Activated CD4-positive, alpha-beta T cell treated with anti-CD3 and anti-CD28 coated beads, Interleukin-2, amount 10 ng/mL, durations not matched to agents 24 days and 14 days (primary cell): ENCODE measurements at places on chromosomes 16 and 17. TPM values are rescaled to one million over a fixed set of nuclear protein-coding genes. Genes with fewer than 3 reads are reported as not detected.

DNA sequence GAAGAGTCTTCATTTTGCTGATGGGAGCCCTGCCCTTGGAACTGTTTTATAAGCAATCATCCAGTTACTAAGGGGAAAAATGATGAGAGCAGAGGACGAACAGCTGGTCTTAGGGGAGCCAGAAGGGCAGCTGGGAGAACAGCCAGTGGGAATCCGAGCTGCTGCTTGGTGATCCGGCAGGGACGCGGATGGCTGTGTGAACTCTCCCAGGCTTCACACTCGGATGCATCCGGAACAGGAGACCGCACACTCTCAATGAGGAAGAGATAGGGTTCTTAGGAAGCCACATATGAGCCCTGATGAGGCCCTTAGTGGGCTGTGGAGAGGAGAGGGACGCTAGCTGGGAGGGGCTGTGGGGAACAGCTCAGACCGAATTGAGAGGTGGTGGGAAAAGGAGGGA is 5.0 kb upstream of the CACNG5 start:
- H3K27me3 ChIP-seq, result peaks cover 62% of the 10 kb centered on the region
- H3K27ac ChIP-seq, result no peak overlapping the region
- H3K4me1 ChIP-seq, result peaks cover 4% of the 10 kb centered on the region
- H3K36me3 ChIP-seq, result no peaks in the 10 kb centered on the region
- DNase-seq, result no peak

- H3K27me3 ChIP-seq, result no peaks in the 10 kb centered on the region
- H3K36me3 ChIP-seq, result peaks cover 10% of the 10 kb centered on the region
- peaks cover 20% of the 10 kb centered on the region for H3K4me1 ChIP-seq
- no peak overlapping the region for H3K27ac ChIP-seq
Observed at GRCh38 chr17:78375401-78376151, 2.9 kb upstream of the PGS1 start.

The PLK1 gene
- 45.7 and 51.7 TPM in 2 replicates for total RNA-seq

The TPPP3 gene
- total RNA-seq, result not detected in 2 replicates

The ARL5C gene
- not detected in 2 replicates for total RNA-seq

DNA sequence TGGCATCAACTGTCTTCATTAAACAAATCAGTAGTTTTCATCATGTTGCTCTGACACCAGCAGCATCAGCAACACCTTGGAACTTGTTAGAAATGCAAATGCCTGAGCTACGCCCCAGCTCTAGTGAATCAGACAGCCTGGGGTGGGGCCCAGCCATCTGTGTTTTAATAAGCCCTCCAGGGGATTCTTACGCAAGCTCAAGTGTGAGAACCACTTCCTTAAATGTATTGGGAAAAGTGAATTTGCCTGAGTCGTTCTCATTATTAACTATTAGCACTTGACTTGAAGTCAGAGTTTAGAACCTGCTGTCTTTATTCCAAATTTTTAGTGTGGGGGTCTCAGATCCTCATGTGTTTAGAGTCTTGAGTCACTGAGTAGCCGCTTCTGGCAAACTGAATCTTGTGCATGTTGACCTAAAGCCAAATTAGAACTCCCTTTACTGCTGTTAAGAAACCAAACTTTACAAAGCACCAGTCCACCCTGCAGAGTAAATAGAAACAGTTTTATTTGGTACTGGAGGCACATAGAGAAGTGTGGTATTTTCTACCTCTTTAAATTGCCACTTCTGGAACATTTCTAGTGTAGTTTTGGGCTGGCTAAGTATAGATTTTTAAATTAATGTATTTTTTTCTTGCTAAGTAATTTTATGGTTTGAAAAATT is 137.4 kb upstream of the COX10 start:
- H3K4me3 ChIP-seq, result no peak overlapping the region
- no peaks in the 10 kb centered on the region for H3K27me3 ChIP-seq
- peaks cover 14% of the 10 kb centered on the region for H3K36me3 ChIP-seq
- H3K27ac ChIP-seq, result no peak overlapping the region
- peaks cover 2% of the 10 kb centered on the region for H3K4me1 ChIP-seq

DNA sequence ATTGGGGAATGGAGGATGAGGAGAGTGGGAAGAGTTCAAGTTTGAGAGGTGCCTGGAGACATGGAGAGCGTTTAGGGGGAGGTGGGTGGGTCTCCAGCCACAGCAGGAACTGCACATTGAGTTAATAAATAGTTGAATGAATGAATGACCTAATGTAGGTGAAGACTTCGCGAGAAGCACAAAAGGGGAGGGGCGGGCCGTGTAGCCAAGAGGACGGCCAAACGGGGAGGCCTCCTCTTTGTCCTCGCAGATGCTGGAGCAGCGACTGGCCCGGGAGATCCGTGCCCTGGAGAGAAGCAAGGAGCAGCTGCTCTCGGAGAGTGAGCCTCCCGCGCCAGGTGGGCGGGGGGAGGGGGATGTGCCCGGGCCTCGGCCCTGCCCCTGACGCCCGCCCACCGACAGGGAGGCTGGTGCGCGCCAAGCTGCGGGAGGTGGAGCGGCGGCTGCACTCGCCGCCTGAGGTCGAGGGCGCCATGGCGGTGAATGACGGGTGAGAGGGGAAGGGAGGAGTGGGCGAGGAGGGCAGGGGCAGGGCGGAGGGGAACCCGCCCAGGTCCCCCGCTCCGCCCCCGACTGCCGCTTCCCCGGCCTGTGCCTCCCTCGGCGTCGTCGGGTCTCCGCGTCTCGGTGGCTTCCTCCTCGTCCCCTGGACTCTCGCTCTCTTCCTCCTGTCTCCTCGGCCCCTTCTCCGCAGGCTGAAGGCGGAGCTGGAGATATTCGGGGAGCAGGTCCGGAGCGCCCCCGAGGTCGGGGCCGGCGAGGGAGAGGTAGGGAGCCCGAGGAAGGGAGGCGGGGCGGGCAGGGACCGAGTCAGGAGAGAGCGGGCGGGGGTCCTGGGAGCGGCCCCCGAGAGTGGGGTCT is 12.9 kb downstream of the SYCE1L start:
- H3K4me1 ChIP-seq, result peaks cover 14% of the 10 kb centered on the region
- H3K27ac ChIP-seq, result peak overlapping the region; percentile 85
- DNase-seq, result peak; percentile 92

GRCh38 chr16:1572673-1573072 is 39.2 kb downstream of the IFT140 start:
- DNase-seq, result no peak
- H3K4me3 ChIP-seq, result no peak overlapping the region
- no peak overlapping the region for H3K27ac ChIP-seq
- H3K4me1 ChIP-seq, result peaks cover 4% of the 10 kb centered on the region
- H3K27me3 ChIP-seq, result no peaks in the 10 kb centered on the region

DNA sequence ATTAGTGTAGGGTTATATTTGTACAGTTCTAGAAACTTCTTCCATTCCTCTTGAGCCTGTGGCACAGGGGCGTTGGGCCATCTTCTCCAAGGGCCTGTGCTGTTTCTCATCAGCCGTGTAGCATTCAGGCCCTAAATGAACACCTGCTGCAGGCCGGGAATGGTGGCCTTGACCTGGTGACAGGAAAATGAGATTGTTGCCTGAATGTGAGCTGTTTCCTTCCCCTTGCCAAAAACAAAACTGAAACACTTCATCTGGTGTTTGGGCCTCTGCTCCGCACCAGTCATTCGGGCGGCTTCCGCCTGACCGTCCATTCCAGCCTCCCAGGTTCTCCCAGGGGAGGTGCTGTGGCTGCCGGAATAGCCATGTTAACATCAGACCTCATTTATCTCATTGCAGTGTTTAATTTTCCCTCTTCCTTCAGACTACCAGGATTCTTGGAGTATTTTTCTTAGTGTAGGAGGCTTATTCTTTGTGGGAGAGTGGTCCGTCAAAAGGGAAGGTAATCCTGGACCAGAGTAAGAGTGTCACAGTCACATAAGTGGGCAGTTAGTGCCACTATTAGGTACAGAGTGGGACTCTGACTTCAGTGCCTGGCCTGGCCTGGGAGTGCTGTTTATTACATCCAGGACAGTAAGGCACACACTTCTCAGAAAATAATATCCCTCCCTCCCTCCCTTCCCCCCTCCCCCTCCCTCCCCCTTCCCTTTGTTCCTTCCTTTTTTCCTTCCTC is 61.9 kb downstream of the WWP2 start:
- no peaks in the 10 kb centered on the region for H3K27me3 ChIP-seq
- no peak overlapping the region for H3K4me3 ChIP-seq
- H3K27ac ChIP-seq, result peak overlapping the region; percentile 5
- DNase-seq, result no peak
- H3K36me3 ChIP-seq, result peaks cover 22% of the 10 kb centered on the region
- peaks cover 7% of the 10 kb centered on the region for H3K4me1 ChIP-seq

The RNF112 gene
- 0.40 TPM in 1 of 2 replicates, not detected in the other for total RNA-seq

The KCNG4 gene
- total RNA-seq, result not detected in 2 replicates

GRCh38 chr17:79650283-79650682 is 39.4 kb upstream of the RBFOX3 start:
- H3K4me3 ChIP-seq, result no peak overlapping the region
- DNase-seq, result no peak
- no peaks in the 10 kb centered on the region for H3K36me3 ChIP-seq

- H3K4me1 ChIP-seq, result peaks cover 5% of the 10 kb centered on the region
- DNase-seq, result no peak
- H3K27ac ChIP-seq, result no peak overlapping the region
- peaks cover 50% of the 10 kb centered on the region for H3K27me3 ChIP-seq
- no peaks in the 10 kb centered on the region for H3K36me3 ChIP-seq
- H3K4me3 ChIP-seq, result no peak overlapping the region
Observed at GRCh38 chr17:48681609-48682008, 40.7 kb downstream of the PRAC1 start.

The ITGAL gene
- total RNA-seq, result 264 and 267 TPM in 2 replicates

DNA sequence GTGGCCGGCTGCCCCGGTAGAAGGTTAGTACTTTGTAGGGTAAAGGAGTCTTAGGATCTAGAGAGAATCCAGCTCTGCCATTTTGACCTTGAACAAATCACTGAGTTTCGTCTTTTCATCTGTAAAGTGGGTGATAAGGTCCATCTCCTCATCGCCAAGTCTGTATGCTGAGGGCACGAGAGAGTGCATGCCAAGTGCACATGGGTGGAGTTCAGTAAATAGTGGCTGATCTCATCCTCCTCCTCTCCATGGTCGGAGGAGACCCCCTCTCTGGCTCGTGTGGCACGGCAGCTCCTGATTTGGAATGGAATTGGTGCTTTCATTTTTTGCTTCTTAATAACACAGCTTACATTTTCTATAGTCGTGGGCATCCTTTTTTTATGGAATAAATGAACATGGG is 30.7 kb downstream of the MYH3 start:
- peaks cover 4% of the 10 kb centered on the region for H3K4me1 ChIP-seq
- no peak overlapping the region for H3K27ac ChIP-seq
- DNase-seq, result no peak
- no peak overlapping the region for H3K4me3 ChIP-seq

- peaks cover 18% of the 10 kb centered on the region for H3K36me3 ChIP-seq
- H3K27ac ChIP-seq, result no peak overlapping the region
- peaks cover 9% of the 10 kb centered on the region for H3K4me1 ChIP-seq
- H3K27me3 ChIP-seq, result no peaks in the 10 kb centered on the region
- H3K4me3 ChIP-seq, result no peak overlapping the region
Observed at GRCh38 chr16:47644166-47644565, 183.0 kb downstream of the PHKB start.

GRCh38 chr16:28110479-28110878 is 47.0 kb upstream of the GSG1L start:
- H3K36me3 ChIP-seq, result peaks cover 76% of the 10 kb centered on the region
- H3K27ac ChIP-seq, result no peak overlapping the region
- no peak for DNase-seq

GRCh38 chr17:79508291-79508716 is 102.5 kb downstream of the RBFOX3 start:
- no peak overlapping the region for H3K4me3 ChIP-seq
- no peaks in the 10 kb centered on the region for H3K27me3 ChIP-seq
- DNase-seq, result no peak
- H3K36me3 ChIP-seq, result no peaks in the 10 kb centered on the region
- no peak overlapping the region for H3K27ac ChIP-seq

DNA sequence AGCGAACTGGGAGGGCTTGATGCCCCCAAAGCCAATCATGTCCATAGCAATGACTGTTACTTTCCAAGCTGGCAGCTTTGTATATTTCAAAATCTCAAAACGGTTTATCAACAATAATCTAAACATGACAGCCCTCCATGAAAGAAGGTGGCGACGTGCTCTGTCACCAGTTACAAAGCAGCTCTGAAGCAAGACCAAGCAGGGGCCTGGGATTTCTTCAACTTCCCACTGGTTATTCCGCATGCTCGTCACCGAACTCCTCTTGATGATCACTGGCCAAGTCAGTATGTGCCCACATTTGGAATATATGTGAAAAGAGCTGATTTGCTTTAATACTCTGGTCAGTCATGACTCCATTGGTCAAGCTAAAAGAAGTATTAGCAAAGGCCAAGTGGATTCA is 175.6 kb downstream of the VPS53 start:
- H3K36me3 ChIP-seq, result peaks cover 45% of the 10 kb centered on the region
- DNase-seq, result no peak
- peaks cover 15% of the 10 kb centered on the region for H3K4me1 ChIP-seq
- no peak overlapping the region for H3K4me3 ChIP-seq
- no peaks in the 10 kb centered on the region for H3K27me3 ChIP-seq

- no peaks in the 10 kb centered on the region for H3K36me3 ChIP-seq
- H3K27ac ChIP-seq, result no peak overlapping the region
- H3K4me1 ChIP-seq, result no peaks in the 10 kb centered on the region
- H3K4me3 ChIP-seq, result no peak overlapping the region
- peaks cover 4% of the 10 kb centered on the region for H3K27me3 ChIP-seq
- DNase-seq, result no peak
Observed at GRCh38 chr16:80147026-80147655, 393.7 kb upstream of the DYNLRB2 start.

The OR1A1 gene
- total RNA-seq, result not detected in 2 replicates

GRCh38 chr16:68798398-68798797 is 44.9 kb upstream of the TANGO6 start:
- H3K4me1 ChIP-seq, result no peaks in the 10 kb centered on the region
- no peaks in the 10 kb centered on the region for H3K27me3 ChIP-seq
- no peaks in the 10 kb centered on the region for H3K36me3 ChIP-seq
- H3K4me3 ChIP-seq, result no peak overlapping the region

GRCh38 chr16:29675811-29676643 is 3.0 kb upstream of the QPRT start:
- no peaks in the 10 kb centered on the region for H3K27me3 ChIP-seq

The SYCE1L gene
- 4.9 and 7.9 TPM in 2 replicates for total RNA-seq

DNA sequence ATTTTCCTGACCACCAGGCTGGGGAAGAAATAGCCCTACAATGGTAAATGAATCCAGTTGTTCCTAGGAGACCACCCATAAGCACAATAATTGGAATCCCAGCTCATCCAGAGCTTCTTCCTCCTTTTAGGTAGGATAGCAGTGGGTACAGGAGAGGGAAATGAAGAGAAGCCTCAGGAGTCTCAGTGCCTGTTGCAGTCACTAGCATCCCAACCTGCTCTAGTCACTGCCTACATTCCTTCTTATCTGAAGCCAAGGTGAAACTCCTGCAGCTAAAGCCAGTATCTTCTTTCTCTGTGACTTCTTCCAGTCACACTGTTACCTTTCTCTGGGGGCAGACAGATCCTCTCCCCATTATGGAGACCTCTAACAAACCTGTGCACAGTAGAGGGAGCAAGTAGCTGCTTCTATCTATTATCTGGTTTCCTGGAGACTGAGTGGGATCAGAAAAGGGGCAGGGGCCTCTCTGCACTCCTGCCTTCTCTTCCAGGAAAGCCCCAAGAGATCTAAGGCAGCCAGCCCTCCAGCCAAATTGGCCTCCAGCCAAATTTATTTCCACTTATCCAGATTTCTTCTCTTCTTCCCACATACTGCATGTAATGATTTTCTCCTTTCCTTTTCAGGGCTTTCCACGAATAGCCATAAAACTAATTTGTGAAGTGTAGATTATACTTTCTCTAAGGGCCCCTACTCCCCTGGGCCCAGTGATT is 85.5 kb downstream of the SSH2 start:
- DNase-seq, result no peak
- no peak overlapping the region for H3K27ac ChIP-seq
- peaks cover 5% of the 10 kb centered on the region for H3K36me3 ChIP-seq
- peaks cover 5% of the 10 kb centered on the region for H3K4me1 ChIP-seq

The STAT5A gene
- 346 and 348 TPM in 2 replicates for total RNA-seq

The NPIPA8 gene
- total RNA-seq, result 0.54 and 0.88 TPM in 2 replicates
